Stimulated activated CD8-positive, alpha-beta memory T cell treated with anti-CD3 and anti-CD28 coated beads, Interleukin-4, amount 100 ng/mL, for 1 hour (primary cell): ENCODE measurements at places on chromosomes 7 and 10.

GRCh38 chr7:123824754-123825067, 20.3 kb upstream of the HYAL4 start:
- DNase-seq, result no peak

DNA sequence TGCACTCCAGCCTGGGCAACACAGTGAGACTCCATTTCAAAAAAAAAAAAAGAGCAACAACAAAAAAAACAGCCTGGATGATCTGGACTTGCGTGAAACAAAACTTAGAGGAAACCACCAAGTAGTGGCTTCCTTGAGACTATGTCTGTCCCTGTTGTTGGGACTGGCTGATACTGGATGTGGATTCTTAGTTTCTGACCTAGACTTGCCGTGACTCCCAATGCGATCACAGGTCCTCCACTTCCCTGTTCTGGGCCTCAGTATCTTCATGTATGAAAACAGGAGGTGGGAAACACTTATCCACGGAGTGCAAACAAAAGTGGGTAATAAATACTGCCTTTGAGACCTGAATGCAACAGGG, 125.7 kb downstream of the PRPF18 start:
- DNase-seq, result no peak

DNA sequence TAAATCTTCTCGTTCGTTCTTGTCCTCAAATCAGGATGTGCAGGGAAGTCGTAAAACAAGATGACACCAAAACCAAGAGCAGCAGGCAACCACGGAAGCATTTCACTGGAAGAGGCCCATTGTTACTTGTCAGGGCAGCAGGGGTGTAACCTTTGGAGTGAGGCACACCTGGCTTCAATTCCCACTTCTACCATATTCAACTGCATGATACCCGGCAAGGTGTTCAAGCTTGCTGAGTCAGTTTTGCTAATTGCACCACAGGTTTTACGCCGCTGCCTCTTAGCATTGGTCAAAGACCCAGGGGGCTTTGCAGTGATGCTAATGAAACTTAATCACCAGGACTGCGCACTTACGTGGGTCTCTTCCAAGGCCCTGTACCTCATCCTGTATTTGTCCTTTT, 50.0 kb upstream of the PTER start:
- no peak for DNase-seq

DNA sequence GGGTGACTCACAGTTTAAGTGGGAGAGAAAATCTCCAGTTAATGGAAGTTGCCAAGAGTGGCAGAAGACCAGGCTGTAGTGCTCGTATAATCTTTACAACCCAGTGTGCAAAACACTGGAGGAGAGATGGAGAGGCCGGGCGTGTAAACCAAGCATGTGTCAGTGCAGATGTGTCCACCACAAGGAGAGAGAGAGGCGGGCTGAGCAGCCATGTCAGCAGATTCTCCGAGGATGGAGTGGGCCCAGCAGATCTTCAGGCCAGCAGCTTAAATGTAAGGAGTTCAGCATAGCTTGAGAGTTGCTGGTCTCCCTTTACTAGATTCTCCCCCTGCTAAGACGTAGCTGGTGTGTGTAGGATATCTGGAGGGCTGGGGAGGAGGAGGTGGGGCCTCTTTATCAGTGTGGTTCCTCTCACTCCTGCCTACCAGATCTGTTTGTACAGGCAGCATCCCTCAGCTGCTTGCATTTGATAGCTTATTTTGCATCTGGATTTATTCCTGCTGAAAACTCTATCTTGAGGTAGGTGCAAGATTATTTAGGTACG, 13.7 kb downstream of the BPGM start:
- no peak for DNase-seq

- no peak for DNase-seq
These were observed 3.9 kb downstream of the PTF1A start for GRCh38 chr10:23195846-23196600.

- no peak for DNase-seq
These were observed 3.8 kb downstream of the PRKCQ start for GRCh38 chr10:6576326-6576725.

DNA sequence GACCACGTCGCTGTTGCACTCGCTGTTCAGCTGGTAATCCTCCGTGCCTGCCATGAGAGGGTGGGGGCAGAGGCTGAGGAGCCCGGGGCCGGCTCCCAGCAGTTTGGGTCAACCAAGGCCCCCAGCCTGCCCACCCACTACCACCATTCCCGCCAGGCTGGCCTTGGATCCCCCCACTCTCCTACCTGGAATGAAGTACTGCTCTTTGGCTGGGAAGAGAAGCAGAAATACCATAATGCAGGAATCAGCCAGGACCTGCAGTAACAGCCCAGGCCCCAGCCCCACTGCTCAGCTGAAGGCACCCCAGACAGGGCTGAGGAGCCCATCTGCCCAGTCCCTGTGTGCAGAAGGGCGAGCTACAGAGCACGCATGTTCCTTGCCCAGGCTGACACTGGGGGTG, 138.0 kb downstream of the SLIT1 start:
- DNase-seq, result no peak

DNA sequence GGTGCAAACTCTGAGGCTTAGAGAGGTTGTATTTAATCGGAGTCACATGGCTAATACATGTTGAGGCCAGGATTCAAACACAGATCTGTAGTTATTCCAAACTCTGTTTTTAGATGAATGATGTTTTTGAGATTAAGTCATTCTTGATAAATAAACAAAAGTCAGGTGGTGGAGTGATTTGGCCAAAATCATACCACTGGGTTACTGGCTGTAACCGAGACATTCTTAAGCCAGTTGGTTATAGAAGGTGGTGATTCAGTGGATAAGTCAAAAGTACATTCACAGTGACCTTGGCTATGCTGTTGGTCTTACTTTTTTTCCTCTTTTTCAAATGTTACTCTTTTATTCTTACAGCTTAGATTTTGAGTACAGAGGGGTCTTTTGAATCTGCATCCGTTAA, 361.4 kb downstream of the KIF20B start:
- DNase-seq, result no peak

DNA sequence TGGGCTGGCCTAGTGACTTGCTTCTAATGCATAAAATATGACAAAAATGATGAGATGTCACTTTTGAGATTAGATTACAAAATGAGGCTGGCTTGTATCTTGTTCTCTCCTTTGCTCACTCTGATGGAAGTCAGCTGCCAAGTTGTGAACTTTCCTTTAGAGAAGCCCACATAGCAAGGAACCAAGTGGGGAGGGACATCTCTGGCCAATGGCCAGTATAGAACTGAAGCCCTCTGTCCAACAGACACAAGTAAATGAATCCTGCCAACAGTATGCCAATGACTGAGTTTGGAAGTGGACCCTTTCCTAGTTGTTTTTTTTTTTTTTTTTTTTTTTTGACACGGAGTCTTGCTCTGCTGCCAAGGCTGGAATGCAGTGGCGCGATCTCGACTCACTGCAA, 3.3 kb downstream of the ZC3HC1 start:
- no peak for DNase-seq

GRCh38 chr10:126124046-126124445, 227.7 kb downstream of the FANK1 start:
- no peak for DNase-seq

- no peak for DNase-seq
These were observed 26.2 kb downstream of the ADAM22 start for GRCh38 chr7:87960239-87960638.

DNA sequence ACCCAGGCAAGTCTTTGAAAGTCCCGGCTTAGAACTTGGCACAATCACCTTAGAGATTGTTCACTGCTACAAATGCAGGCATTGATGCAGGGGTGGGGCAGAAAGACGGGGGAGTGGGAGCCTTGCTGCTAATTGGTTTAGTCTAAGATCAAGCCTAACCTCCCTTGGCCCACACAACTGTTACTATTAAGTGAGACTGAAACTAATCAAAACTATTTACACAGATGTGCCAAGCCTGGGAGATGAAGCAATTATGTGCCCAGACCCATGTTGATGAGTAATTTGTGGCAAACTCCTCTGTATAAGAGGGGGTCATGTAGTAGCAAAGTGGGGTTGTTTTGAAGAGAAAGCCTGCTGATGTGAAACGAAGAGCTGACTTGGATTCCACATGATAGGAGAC, 178.2 kb upstream of the ITGB1 start:
- no peak for DNase-seq

- DNase-seq, result no peak
These were observed 81.1 kb upstream of the CPXM2 start for GRCh38 chr10:123972481-123973401.

- no peak for DNase-seq
These were observed 78.4 kb downstream of the PDE1C start for GRCh38 chr7:31991846-31992245.

- DNase-seq, result no peak
These were observed 93.9 kb upstream of the TMEM106B start for GRCh38 chr7:12117170-12117569.

- DNase-seq, result no peak
These were observed 3.8 kb upstream of the MALSU1 start for GRCh38 chr7:23295401-23295697.

- no peak for DNase-seq
These were observed 125.8 kb downstream of the RALA start for GRCh38 chr7:39749177-39749576.

GRCh38 chr10:93875032-93875358, 18.8 kb upstream of the SLC35G1 start:
- DNase-seq, result no peak

GRCh38 chr7:71752171-71752935, 620.4 kb downstream of the GALNT17 start:
- no peak for DNase-seq

- DNase-seq, result no peak
These were observed 14.9 kb upstream of the PON3 start for GRCh38 chr7:95411036-95411435.

- DNase-seq, result no peak
These were observed 51.0 kb downstream of the SLC13A1 start for GRCh38 chr7:123148813-123149212.
